ENCODE measurements at places on chromosomes 3 and 15. TPM values are rescaled to one million over a fixed set of nuclear protein-coding genes. Genes with fewer than 3 reads are reported as not detected.

TMEM207 gene
- not detected for total RNA-seq

EBLN2 gene
- total RNA-seq = 6.3 TPM

CYP1A2 gene
- total RNA-seq = not detected

DPPA2 gene
- total RNA-seq = 0.36 TPM

GOLGA6L9 gene
- 10.4 TPM for total RNA-seq

NR2E3 gene
- total RNA-seq = 0.38 TPM

CLDN18 gene
- 7.3 TPM for total RNA-seq

MAGEF1 gene
- 69.2 TPM for total RNA-seq

TGM4 gene
- not detected for total RNA-seq

GRCh38 chr3:10520072-10520471, 14.7 kb upstream of the ATP2B2 start:
- DNase-seq = peak; percentile 36

- DNase-seq = no peak
These were observed 50.4 kb downstream of the BOC start for GRCh38 chr3:113261626-113262303.

GRCh38 chr3:187914231-187914630, 169.0 kb upstream of the BCL6 start:
- no peak for DNase-seq

- DNase-seq = no peak
These were observed 213.7 kb downstream of the FOXP1 start for GRCh38 chr3:71369701-71370391.

DNA sequence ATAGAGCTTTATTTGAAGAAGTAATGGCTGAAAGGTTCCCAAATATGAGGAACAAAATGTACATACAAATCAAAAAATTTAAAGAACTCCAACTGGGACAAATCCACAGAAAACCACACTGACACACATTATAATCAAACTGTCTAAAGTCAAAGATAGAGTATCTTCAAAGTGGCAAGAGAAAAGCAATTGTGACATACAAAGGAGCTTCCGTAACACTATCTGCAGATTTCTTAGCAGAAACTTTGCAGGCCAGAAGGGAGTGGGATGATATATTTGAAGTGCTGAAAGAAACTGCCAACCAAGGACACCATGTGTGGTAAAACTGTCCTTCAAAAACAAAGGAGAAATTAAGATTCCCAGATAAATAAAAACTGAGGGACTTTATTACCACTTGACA, 91.9 kb downstream of the SENP2 start:
- no peak for DNase-seq

- no peak for DNase-seq
These were observed 260.1 kb downstream of the MEX3B start for GRCh38 chr15:81785679-81786078.

- no peak for DNase-seq
These were observed 603.5 kb downstream of the MECOM start for GRCh38 chr3:169060037-169060436.

DNA sequence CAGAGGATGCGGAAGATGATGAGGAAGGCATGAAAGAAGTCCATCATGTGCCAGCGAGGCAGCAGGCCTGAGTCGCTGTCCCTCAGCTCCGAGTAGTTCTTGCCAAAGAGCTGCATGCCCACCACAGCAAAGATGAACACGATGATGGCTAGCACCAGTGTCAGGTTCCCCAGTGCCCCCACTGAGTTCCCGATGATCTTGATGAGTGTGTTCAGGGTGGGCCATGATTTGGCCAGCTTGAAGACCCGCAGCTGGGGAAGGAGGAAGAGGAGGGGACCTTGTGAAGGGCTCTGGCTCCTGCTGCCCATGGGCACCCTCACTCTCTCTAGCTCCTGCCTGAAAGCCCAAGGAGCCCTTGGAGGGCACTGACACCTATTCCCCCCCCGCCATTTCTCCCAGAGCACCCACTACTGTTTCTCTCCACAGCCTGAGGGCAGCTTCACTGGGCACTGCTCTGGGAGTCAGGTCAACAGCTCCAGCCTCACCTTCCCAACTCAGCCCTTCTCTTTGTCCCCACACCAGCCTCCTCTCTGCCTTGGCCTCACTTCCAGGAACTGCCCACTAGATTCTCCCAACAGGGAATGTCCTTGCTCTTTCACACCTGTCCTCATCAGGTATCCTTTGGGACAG, 63.6 kb downstream of the SCN5A start:
- DNase-seq = peak; percentile 36

DNA sequence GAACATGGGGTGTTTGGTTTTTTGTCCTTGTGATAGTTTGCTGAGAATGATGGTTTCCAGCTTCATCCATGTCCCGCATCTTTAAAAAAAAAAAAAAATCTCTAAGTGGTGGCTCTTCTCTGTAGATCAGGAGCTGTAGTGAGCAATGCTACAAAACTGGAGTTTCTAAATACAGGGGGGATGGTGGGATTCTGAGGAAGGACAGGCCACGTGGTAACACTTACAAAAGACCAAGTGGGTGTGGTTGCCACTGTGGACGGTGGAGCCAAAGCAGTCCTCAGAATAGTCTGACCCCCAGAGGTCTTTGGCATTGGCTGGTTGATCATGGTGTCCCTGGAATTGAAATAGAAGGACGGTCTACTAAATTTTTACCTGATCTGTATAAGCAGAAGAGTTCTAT, 7.7 kb downstream of the CCRL2 start:
- no peak for DNase-seq

DNA sequence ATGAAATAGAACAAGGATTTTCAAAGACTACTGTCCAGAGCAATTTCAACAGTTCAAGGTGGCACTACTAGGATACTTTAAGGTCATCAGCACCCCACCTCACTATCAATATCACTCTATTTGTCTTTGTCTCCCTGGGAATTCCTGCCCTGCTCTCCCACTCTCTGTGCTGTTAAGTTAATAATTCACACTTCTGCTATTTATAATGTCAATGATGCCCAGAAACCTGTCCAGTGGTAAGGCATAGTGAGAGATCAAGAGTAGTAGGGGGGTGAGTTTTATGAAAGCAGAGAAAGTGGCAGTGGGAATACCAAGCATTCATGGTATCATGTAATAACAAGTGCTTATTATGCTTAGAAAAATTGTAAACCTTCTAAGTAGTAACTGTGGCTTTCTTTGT, 7.3 kb downstream of the TMCO5A start:
- DNase-seq = no peak

- DNase-seq = no peak
These were observed 73.0 kb upstream of the POMGNT2 start for GRCh38 chr3:43178891-43179366.

DNA sequence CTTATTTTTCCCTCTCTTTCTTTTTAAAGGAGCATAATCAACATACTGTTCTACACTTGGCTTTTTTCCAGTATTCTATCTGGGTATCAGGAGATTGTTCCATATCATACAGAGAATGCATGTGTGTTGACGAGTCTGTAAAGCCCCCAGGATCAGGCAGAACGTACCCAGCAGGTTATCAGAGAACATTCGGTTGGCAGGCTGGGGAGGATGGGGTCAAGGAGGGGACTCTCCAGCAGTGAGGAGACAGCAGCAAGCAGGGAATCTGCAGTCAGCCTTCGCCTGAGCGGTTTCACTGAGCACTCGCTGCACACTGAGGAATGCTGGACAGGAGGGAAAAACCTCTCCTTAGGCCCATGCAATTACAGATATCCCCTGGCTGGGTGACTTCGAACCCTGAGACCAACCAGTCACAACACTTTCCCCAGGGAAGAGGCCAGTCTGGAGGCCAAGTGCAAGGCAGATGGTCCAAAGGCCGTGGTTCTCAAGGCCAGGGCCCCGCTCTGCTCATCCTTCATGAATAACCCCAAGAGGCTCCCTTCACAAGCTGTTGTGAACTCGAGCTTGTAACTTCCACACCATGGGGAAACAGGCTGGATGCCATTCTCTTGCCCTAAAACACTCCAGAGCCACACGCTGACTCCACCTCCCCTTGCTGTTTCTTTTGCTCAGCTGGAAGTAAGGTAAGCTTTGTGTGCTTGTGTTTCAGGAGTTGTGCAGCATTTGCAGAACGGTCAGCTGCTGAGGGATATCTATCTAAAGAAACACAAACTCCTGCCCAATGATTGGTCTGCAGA, 60.1 kb downstream of the PXYLP1 start:
- DNase-seq = no peak

DNA sequence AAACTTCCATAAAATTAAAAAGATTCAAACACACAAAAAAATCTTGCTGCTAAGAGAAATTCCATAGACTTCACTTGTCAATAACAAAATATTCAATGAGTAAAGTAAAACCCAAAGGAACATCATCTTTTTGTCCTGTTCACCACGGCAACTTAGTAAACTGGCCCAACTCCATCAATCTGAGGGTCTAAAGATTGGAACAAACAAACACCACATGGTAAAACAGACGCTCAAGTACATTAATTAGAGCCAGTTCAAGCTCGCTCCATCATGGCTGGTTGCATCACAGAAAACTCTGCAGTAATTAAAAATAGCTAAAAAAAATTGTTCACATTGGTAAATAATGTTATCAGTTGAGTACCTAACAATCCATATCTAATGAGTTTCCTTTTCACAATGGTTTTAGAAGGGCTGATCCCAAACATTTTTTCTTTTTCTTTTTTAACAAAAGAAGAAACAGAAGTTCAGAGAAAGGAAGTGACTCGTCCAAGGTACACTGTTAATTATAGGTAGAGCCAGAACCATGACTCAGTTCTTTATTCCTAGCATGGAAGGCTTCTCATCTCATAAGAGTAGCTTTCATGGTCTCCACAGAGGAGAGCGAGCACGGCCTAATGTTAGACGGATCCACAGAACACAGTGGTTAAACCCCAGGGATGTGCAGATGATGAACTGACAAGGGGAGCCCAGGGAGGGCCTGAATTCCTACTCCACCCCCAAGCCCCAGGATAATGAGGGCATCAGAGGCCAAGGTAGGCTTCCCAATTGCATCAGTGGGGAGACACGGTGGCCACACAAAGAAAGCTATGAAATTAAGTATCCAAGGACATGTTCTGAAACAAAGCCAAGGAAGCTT, 79.2 kb upstream of the ARHGEF3 start:
- no peak for DNase-seq

DNA sequence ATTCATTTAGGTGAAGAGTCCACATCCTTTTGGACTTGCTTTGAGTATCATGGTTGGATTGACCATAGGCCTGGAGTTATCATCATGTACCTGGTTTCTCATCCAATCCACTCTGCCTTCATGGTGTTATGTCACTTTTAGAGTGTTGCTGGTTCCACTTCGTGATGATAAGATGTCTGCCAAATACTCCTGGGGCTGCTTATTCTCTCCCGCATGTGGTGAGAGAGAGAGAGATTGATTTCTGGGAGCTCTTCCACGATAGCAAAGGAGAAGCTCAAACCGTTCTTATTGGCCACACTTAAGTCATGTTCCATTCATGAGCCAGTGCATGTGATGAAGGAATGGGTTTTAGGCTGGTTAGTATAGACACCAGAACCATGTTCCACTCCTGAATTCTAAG, 47.6 kb downstream of the MITF start:
- DNase-seq = no peak

GRCh38 chr15:42457445-42458442, 33.2 kb downstream of the ZNF106 start:
- DNase-seq = no peak

DNA sequence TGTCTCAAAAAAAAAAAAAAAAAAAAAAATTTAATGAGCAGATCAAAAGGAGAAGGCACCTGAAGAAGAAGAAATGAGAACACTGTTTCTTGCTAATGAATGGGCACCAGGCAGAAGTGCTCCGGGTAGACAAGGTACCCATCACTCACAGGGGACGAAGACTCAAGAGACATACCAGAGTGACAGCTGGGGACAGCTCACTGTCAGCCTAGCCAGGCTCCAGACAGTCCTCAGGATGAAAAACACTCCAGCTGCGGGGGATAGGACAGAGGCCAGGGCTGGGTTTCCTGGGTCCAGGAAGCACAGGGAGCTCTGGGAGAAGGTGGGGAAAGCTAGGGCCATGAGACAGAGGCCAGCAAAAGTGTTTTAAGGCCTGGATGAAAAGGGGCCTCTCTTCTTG, 48.5 kb upstream of the PARL start:
- no peak for DNase-seq

DNA sequence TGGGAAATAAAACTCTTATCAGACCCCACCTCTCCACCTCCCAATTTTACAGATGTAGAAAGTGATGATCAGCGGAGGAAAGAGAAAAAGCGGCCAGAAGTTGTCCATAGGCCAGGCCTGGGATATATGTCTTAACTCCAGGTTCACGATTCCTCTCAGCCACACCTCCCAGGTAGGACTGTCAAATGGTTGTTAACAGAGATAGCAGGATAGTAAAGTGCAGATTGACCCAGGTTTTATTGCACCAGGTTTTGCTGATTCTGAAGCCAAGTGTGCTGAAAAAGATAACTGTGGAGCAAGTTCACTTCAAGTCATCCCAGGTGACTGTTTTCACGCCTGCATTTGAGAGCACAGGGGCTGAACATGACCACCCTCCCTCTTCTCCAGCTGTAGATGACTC, 36.1 kb downstream of the LSM3 start:
- no peak for DNase-seq

DNA sequence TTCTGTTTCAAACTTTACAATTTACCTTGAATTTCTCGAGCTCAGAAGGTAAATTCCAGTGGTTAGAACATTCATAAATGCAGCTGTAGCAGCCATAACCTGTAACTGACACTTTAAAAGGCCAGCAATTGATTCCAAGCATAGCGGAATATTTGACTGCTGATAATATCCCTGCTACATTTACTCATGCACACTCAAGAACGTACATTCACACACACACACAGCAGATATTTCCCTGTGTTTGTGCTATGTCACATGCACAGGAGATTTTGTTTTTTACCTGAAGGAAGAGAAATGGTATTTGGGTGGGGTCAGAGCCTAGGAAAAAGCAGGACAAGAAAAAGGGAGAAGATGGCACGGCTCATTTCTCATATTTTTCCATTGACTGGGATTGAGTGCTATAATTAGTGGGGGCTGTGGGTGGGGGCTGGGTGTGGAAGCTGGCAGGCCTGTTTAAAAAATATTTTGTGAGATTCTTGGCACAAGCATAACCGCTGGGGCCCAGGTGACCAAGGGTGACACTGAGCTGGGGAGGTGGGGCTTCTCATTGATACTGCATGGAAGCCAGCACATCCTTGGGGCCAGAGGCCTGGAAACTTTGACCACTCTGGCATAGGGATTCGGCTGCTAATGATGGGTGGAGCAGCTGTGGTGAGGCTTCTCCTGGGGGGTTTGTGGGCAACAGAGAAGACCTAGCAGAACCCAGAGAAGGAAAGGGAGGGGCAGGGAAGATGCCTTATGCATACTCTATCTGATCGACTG, 88.9 kb upstream of the TPRG1 start:
- DNase-seq = no peak
